Osteocyte (in vitro differentiated cells): ENCODE measurements at places on chromosomes 11 and 22.

GRCh38 chr11:123525097-123525496, 95.0 kb downstream of the GRAMD1B start:
- DNase-seq: no peak

GRCh38 chr22:41832553-41833368, at the start of gene SREBF2:
Gene SREBF2 (plus strand): TSS chr22:41833105. CDS start chr22:41833271, 166 bp downstream.
- peak; percentile 99 for DNase-seq

GRCh38 chr11:122851366-122851966, 13.2 kb downstream of the CRTAM start:
- no peak for DNase-seq

DNA sequence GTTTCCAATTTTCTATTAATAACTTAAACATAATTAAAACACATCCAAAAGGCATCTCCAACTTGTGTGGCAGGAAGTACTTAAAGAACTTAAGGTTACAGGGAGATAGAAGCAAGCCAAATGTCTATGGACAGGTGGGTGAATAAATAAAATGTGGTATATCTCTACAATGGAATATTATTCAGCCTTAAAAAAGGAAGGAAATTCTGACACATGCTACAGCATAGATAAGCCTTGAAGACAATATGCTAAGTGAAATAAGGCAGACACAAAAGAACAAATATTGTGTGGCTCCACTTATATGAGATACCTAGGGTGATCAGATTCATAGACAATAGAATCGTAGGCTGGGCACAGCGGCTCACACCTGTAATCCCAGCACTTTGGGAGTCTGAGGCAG, 109.6 kb downstream of the WT1 start:
- DNase-seq: no peak

- DNase-seq: no peak
These were observed 49.3 kb upstream of the RTL6 start for GRCh38 chr22:44547371-44547770.

DNA sequence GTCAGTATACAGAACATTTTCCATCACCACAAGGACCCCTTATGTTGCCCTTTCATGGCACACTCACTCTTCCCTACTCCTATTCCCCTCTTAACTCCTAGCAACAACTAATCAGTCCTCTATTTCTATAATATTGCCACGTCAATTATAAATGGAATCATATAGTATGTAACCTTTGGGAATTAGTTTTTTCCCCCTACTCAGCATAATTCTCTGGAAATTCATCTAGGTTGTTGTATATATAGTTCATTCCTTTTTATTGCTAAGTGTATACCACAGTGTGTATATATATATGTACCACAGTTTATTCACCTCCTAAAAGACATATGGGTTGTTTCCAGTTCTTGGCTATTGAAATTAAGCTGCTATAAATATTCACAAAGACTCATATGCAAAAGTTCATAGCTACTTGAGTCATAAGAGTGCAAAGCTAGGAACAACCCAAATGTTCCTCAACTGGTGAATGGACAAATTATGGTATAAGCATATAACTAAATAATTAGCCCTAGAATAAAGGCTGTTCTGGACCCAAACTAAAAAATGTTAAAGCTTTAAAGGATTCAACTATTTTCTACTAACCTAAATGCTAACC, 41.3 kb downstream of the TUB start:
- DNase-seq: no peak

- DNase-seq: no peak
These were observed 53.0 kb upstream of the RDX start for GRCh38 chr11:110349138-110349996.

- DNase-seq: no peak
These were observed 65.0 kb downstream of the MACROD1 start for GRCh38 chr11:64100782-64101353.

- DNase-seq: no peak
These were observed 696.6 kb downstream of the KCNA4 start for GRCh38 chr11:29320196-29320595.

DNA sequence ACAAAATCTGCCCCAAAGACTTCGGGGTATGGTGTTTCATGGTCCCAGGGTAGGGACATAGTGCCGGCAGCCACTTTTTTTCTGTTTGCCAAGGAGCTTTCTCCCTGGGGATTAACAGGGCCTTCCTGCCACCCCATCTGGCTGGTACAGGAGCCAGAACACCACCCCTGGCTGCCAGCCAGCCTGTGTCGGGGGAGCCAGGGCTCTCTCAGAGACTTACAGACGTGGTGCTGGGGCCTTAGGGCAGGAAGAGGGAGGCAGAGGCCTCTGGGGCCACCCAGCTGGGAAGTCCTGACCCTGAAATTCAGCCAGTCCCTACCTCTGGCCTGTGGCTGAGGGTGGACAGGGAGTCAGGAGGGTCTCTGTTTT, 52.4 kb upstream of the CDON start:
- DNase-seq: no peak

DNA sequence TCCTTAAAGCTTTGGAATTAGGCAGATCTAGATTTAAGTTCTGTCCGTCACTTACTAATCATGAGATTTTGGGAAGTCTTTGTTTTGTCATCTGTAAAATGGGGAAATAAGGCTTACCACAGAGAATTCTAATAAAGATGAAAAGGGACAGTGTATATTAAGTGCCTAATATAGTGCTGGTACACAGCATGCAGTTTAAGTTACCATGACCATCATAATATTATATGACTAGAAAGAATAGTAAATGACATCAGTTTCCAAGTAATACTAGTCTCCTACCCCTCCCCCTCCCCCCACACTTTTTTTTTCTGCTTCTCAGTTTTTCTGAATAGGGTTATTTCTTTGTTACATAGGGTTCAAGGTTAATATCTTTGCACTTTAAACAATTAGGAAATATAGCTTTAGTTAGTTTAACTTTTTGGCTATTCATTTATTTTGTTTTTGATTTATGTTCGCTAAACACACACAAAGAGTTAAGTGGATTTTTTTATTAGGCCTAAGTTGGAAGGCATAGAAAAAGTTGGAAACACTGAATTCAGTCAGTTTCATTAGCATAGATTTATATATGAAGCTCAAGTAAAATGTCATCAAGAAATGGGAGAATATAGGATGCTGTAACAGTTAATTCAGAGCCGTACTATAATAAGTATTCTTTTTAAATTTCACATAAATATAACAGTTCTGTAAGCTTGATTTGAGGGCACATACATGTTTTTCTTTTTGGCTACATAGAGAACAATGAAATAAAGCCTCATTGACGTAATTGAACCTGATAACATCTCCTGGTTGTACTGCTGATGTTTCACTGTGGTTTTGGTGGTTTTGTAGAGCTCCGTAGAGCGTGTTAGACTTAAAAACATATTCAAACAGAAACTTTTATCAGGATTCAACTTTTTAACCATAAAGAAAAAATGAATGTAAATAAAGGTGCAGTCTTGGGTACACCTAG, 121.2 kb downstream of the PDE3B start:
- DNase-seq: no peak

GRCh38 chr11:64297699-64298358, 2.3 kb upstream of the CATSPERZ start:
- no peak for DNase-seq

DNA sequence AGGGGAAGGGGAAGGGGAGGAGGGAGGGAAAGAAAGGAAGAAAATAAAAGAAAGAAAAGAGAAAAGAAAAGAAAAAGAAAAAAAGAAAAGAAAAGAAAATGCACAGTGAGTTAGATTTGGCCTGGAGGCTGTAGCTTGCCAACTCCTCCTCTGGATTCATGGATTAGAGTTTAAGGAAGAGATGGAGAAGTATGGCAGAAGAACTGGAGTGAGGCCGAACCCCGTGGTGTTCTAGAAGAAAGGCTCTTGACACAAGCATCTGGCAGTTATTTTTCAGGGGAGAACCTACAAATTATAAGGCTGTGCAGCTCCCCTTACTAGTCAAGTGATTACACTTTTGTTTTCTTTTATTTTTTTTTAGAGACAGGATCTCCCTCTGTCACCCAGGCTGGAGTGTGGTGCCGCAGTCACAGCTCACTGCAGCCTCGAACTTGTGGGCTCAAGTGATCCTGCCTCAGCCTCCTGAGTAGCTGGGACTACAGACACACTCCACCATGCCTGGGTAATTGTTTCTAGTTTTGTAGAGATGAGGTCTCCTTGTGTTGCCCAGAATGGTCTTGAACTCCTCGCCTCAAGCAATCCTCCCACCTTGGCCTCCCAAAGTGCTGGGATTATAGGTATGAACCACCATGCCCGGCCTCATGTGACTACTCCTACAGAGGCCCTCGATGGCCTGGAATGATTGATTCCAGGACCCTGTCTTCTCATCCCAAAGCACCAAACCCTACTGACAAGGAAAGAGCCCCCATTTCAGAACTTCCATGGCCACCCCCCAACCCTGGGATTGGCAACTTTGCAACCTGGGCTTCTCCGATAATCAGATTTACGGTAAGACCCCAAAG, 19.5 kb downstream of the ZNF74 start:
- no peak for DNase-seq

DNA sequence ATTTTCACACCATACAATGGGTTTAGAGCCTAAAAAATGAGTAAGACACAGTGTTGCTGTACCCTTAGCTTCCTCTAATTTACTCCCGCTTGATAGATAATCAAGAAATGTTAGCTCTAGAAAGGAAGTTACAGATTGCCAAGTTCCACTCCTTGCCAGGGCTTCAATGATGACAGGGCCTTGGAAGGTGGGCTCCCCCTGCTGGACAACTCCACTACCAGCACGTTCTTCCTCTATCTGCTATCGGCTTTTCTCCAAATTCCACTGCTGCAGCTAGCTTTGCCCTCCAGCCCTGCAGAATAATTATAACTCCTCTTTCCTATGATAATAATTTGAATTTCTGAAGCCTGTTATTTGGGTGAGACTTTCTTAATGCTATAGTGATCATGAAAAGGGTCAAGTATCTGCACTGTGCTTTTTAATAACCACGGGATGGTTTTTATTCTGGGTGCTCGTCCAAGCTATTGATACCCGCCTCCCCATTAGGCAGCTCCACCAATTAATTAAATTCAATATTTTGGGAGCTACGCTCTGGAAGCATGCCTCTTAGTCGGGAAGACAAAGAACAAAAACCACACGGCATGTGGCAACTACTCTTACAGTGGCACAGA, 9.0 kb downstream of the SYN3 start:
- DNase-seq: no peak

DNA sequence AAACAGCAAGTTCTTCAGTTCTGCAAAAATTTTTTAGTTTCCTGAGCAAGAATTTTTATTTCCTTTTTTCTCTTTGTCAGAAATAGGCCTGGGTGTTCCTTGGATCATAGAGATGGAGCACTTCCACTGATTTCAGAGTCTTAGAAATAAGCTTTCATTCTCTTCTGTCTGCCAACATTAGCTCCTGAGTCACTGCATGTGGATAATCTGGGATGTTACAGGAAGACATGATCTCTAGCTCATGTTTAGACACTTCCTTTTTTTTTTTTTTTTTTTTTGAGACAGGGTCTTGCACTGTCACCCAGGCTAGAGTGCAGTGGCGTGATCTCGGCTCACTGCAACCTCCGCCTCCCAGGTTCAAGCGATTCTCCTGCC, 13.2 kb upstream of the TMEM218 start:
- no peak for DNase-seq

GRCh38 chr22:27627444-27627833, 174.1 kb downstream of the MN1 start:
- no peak for DNase-seq

DNA sequence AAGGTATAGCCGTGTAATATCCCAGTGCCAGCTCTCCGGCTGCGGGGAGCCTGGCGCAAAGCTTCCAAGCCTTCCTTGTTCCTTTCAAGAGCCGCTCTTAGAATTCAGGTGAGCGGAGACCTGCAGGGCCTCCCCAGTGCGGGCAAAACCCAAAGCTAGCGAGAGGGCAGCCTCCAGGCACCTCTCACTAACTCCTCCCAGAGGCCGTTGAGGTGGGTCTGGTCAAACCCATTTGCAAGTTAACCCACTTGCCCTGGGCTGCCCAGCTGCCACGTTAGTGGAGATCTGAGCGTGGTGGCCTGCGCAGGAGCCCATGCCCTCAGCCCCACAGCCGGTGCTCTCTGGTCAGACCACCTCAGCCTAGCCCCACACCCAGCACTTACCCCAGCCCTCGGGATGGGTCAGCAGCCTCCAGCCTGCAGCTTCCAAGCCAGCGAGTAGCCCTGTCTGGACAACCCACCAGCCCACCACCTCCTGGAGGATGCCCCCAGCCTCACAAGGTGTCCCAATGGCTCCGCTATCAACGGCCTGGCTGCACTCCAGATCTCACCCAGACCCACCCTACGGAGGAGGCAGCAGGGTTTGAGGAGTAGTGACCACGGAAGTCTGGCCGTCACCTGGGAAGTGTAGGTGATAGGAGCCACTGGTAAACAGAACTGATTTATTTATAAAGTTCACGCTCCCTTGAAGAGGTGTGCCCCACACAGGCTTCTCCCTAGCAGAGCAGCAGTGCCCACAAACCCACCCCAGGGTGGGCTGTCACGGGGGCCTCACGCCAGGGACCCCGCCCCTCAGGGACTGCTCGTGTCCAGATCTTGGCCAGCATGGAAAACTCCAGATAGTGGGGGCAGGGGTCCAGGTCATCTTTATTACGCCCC, 2.3 kb downstream of the ASCL2 start:
- DNase-seq: no peak

- no peak for DNase-seq
These were observed 18.4 kb upstream of the OSBPL5 start for GRCh38 chr11:3183523-3183922.

GRCh38 chr11:122209619-122210366, 93.8 kb upstream of the BLID start:
- no peak for DNase-seq
